ENCODE measurements at places on chromosomes 4 and X.

GRCh38 chr4:20254511-20255250 is 3.0 kb downstream of the SLIT2 start:
- no peak for DNase-seq

GRCh38 chrX:3159995-3160720 is 118.9 kb downstream of the ARSF start:
- no peak for DNase-seq

DNA sequence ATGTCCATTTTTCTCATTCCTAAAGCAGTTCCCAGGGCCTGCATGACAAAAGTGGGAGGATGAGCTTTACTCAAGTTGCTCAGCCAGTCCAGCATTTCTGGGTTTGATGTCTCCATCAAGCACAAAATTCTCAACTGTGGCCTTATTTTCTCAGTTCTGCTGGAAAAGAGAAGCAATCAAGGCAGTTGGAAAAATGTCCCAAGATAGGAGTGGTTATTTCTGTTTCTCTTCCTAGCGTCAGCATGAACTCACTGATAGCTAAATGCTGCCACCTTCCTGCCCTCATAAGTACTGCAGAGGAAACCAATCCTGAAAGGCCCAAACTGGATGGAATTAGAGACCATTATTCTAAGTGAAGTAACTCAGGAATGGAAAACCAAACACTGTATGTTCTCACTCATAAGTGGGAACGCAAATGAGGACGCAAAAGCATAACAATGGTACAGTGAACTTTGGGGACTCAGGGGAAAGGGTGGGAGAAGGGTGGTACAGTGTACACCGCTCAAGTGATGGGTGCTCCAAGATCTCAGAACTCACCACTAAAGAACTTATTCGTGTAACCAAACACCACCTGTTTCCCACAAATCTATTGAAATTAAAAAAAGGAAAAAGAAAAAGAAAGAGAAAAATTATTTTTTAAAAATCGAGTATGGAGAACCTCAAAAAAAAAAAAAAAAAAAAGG is 29.6 kb downstream of the ADH7 start:
- peak; percentile 33 for DNase-seq

DNA sequence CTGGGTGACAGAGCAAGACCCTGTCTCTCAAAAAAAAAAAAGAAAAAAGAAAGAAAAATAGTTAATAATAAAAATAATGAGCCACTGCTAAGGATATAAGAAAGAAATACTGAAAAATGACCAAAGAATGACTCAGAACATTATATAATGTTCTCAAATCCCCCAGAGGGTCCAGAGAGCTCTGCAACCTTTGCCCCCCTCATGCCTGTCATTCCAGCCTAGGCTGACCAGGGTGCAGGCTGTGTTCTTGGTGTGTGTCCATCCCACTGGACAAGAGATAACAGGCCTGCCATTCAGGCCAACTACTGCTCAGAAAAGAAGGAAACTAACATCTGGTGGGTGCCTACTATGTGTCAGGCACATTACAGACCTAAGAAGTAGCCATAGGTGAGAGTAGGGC is 72.7 kb upstream of the EDNRA start:
- no peak for DNase-seq

Measured in stimulated activated CD8-positive, alpha-beta memory T cell treated with anti-CD3 and anti-CD28 coated beads, Interleukin-12 subunit alpha, Interleukin-12 subunit beta, amount 100 ng/mL, for 1 hour (primary cell).